Progenitor cell of endocrine pancreas (in vitro differentiated cells): ENCODE measurements at places on chromosomes 2 and 18. TPM values are rescaled to one million over a fixed set of nuclear protein-coding genes. Genes with fewer than 3 reads are reported as not detected.

DNA sequence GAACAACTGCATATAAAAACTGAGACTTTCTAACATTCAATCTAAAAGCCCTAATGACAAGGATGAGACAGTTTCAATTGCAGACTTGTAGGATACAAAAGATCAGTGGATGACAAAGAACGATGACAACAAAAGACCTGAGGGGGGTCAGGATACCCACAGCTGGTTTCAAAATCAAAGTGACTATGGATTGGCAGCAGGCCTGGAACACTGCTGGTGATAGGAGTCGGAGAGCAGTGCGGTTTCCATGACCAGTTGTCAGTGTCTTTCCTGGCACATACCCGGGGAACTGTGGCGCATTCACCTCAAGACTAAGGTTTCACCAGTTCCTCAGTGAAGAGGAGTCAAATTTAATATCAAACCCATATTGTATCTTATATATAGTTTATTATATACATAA, 42.0 kb downstream of the EHD3 start:
- no peak for DNase-seq
- H3K4me1 ChIP-seq = no peaks in the 10 kb centered on the region
- peaks cover 7% of the 10 kb centered on the region for H3K27me3 ChIP-seq
- no peak overlapping the region for H3K27ac ChIP-seq
- no peaks in the 10 kb centered on the region for H3K36me3 ChIP-seq

GRCh38 chr2:96808176-96808837, 7.8 kb upstream of the CNNM3 start:
- H3K27ac ChIP-seq = no peak overlapping the region
- no peak overlapping the region for H3K4me3 ChIP-seq
- peaks cover 4% of the 10 kb centered on the region for H3K4me1 ChIP-seq
- DNase-seq = no peak
- H3K27me3 ChIP-seq = no peaks in the 10 kb centered on the region

- H3K4me1 ChIP-seq = no peaks in the 10 kb centered on the region
- H3K4me3 ChIP-seq = no peak overlapping the region
- peaks cover 16% of the 10 kb centered on the region for H3K36me3 ChIP-seq
- DNase-seq = no peak
Measured at GRCh38 chr2:241179899-241180298, 8.6 kb upstream of the ANO7 start.

GRCh38 chr2:42125841-42126594, 43.1 kb upstream of the EML4 start:
- DNase-seq = no peak
- H3K27me3 ChIP-seq = peaks cover 18% of the 10 kb centered on the region
- no peak overlapping the region for H3K27ac ChIP-seq
- H3K36me3 ChIP-seq = no peaks in the 10 kb centered on the region

GRCh38 chr2:43276962-43277391, 50.6 kb upstream of the ZFP36L2 start:
- H3K27me3 ChIP-seq = no peaks in the 10 kb centered on the region
- no peak overlapping the region for H3K4me3 ChIP-seq
- peaks cover 14% of the 10 kb centered on the region for H3K36me3 ChIP-seq
- no peaks in the 10 kb centered on the region for H3K4me1 ChIP-seq

GRCh38 chr18:9711361-9712129, 3.4 kb downstream of the RAB31 start:
- H3K4me3 ChIP-seq = no peak overlapping the region
- peaks cover 71% of the 10 kb centered on the region for H3K27me3 ChIP-seq
- no peak for DNase-seq
- peaks cover 12% of the 10 kb centered on the region for H3K4me1 ChIP-seq
- no peak overlapping the region for H3K27ac ChIP-seq

DNA sequence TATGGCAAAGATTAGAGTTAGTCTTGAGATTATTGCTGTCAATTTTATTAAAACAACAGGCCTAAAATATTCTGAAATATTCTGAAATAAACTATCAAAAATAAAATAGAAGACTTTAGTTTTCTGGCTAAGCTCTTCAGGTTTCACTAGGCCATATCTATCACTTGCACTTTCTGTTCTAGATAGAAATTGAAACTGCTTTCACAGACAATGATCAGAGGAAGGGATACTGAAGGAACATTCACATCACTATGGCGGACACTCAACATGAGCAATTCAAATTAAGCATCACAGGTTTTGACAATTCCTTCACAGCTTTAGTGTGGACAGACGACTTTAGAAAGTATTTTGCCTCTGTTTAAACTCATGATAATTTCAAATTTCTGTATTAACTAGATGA, 586.4 kb upstream of the REG3G start:
- no peak for DNase-seq
- no peaks in the 10 kb centered on the region for H3K36me3 ChIP-seq
- no peak overlapping the region for H3K27ac ChIP-seq
- no peaks in the 10 kb centered on the region for H3K27me3 ChIP-seq

DNA sequence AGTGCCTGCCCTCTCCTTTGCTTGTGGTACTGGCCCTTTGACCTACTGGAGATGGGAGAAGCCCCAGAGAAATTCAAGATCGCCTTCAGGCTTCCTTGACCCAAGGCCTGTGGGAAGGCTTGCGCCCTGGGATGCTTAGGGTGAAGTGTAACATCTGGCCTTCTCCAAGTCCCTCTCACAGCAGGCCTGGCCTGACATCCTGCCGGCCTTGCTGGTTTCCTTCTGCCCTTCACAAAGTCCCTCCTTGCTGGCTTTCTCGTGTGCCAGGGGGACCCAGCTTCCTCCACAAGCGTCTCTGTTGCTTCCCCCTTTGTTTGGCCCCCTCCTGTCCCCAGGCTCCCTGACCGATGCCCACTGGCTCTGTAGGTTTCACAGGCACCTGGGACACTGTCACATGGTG, 26.4 kb downstream of the TCF7L1 start:
- peaks cover 49% of the 10 kb centered on the region for H3K4me1 ChIP-seq
- H3K4me3 ChIP-seq = no peak overlapping the region

The SKOR2 gene
- total RNA-seq = not detected in 2 replicates

The FSIP2 gene
- 19.4 and 26.8 TPM in 2 replicates for total RNA-seq

The SANBR gene
- 45.2 and 47.9 TPM in 2 replicates for total RNA-seq

DNA sequence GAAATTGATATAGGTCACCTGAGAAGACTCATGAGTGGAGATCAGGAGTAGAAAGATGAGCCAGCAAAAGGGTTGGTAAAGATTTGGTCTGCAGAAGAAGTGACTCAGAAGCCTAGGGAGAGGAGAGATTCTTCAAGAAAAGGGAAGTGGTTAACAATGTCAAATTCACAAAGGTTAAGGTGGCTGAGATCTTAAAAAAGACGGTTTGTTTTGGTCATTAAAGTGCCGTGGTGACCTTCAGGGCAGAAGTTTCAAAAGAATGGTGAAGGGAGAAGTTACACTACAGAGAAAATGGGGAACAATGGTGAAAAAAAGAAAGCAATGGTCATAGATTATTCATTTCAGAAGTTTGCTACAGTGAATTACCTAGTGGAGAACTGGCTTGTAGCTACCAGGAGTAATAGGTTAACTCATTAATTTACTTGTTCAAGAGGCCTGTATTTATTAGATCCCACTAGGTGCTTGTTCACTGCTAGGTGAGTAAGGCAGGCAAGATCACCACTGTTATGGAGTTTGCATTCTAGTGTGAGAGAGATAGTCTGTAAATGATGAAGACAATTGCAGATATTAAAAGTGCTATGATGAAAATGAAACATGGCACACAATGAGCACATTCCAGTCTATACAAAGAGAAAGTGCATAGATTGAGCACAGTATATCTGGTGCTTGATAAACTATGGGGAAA, 43.0 kb downstream of the FBXO48 start:
- no peak for DNase-seq
- no peaks in the 10 kb centered on the region for H3K36me3 ChIP-seq
- no peaks in the 10 kb centered on the region for H3K4me1 ChIP-seq
- no peak overlapping the region for H3K4me3 ChIP-seq

DNA sequence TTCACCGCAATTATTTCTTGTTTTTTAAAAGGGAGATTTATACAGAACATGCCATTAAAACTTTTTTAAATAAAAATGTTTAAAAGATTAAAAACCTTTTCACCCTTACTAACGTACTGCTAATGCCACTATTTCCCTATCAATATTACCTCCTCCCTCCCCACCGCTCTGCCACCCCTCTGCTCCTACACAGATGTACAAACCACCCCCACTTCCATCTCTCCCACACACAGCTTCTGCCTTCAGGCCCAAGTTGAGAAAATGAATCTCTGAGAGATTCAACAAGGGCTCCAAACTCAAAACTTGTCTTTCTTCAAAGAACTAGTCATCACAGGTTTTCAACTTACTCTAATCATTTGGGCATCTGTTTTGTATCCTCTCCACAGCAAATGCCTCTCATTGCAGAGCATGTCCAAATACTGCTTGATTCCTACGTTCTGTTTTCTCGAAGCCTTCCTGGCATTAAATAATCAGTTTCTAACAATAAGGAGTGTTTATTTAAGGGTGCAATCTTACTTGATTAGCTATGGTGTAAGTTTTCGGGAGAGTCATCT, 32.1 kb downstream of the FARSB start:
- H3K4me3 ChIP-seq = no peak overlapping the region
- H3K27me3 ChIP-seq = no peaks in the 10 kb centered on the region
- peaks cover 17% of the 10 kb centered on the region for H3K36me3 ChIP-seq
- H3K4me1 ChIP-seq = no peaks in the 10 kb centered on the region
- H3K27ac ChIP-seq = no peak overlapping the region

GRCh38 chr2:71347517-71347916, 15.9 kb downstream of the ZNF638 start:
- DNase-seq = no peak
- no peak overlapping the region for H3K27ac ChIP-seq
- H3K36me3 ChIP-seq = peaks cover 24% of the 10 kb centered on the region
- peaks cover 9% of the 10 kb centered on the region for H3K4me1 ChIP-seq
- no peaks in the 10 kb centered on the region for H3K27me3 ChIP-seq

The MARCHF4 gene
- total RNA-seq = 2.0 and 2.2 TPM in 2 replicates

GRCh38 chr2:96197546-96198255, 10.9 kb downstream of the STARD7 start:
- no peak for DNase-seq
- no peak overlapping the region for H3K27ac ChIP-seq
- no peaks in the 10 kb centered on the region for H3K27me3 ChIP-seq
- H3K4me1 ChIP-seq = peaks cover 17% of the 10 kb centered on the region
- peaks cover 19% of the 10 kb centered on the region for H3K36me3 ChIP-seq
- H3K4me3 ChIP-seq = no peak overlapping the region

- H3K36me3 ChIP-seq = peaks cover 1% of the 10 kb centered on the region
- DNase-seq = no peak
- no peak overlapping the region for H3K4me3 ChIP-seq
- H3K27ac ChIP-seq = no peak overlapping the region
Measured at GRCh38 chr2:38080346-38080745, 4.4 kb upstream of the CYP1B1 start.

- no peak overlapping the region for H3K4me3 ChIP-seq
- no peak for DNase-seq
- peaks cover 46% of the 10 kb centered on the region for H3K4me1 ChIP-seq
- no peaks in the 10 kb centered on the region for H3K27me3 ChIP-seq
- H3K27ac ChIP-seq = no peak overlapping the region
Measured at GRCh38 chr2:85160966-85161960, 28.1 kb downstream of the TCF7L1 start.

GRCh38 chr2:109168086-109168485, 39.1 kb downstream of the SH3RF3 start:
- H3K27me3 ChIP-seq = peaks cover 10% of the 10 kb centered on the region
- H3K27ac ChIP-seq = no peak overlapping the region
- H3K36me3 ChIP-seq = no peaks in the 10 kb centered on the region
- DNase-seq = no peak
- no peaks in the 10 kb centered on the region for H3K4me1 ChIP-seq
- no peak overlapping the region for H3K4me3 ChIP-seq
